ENCODE measurements at places on chromosomes 1 and 21. TPM values are rescaled to one million over a fixed set of nuclear protein-coding genes. Genes with fewer than 3 reads are reported as not detected.

The UBE2U gene
- not detected for total RNA-seq

The CYP2J2 gene
- total RNA-seq, result 1.1 TPM

The MRAP gene
- not detected for total RNA-seq

The PLEKHN1 gene
- 11.6 TPM for total RNA-seq

The FCRL5 gene
- not detected for total RNA-seq

The TMEM82 gene
- total RNA-seq, result not detected

The CNR2 gene
- 0.05 TPM for total RNA-seq

The NTMT2 gene
- not detected for total RNA-seq

The KCNE2 gene
- total RNA-seq, result not detected

The PLPP3 gene
- total RNA-seq, result 3.4 TPM

The CKS1B gene
- total RNA-seq, result 229 TPM

The SPRR4 gene
- total RNA-seq, result not detected

The ITLN2 gene
- 0.20 TPM for total RNA-seq

The PLCH2 gene
- total RNA-seq, result 2.0 TPM

The FCMR gene
- total RNA-seq, result 0.61 TPM

The ACTL8 gene
- 0.69 TPM for total RNA-seq
